Stimulated activated CD4-positive, alpha-beta T cell treated with anti-CD3 and anti-CD28 coated beads, Interleukin-2, amount 100 ng/mL, for 48 hours (primary cell): ENCODE measurements at places on chromosomes 16 and 17.
A peak's percentile ranks its signal among the peaks of the same experiment; 100 is the strongest.

DNA sequence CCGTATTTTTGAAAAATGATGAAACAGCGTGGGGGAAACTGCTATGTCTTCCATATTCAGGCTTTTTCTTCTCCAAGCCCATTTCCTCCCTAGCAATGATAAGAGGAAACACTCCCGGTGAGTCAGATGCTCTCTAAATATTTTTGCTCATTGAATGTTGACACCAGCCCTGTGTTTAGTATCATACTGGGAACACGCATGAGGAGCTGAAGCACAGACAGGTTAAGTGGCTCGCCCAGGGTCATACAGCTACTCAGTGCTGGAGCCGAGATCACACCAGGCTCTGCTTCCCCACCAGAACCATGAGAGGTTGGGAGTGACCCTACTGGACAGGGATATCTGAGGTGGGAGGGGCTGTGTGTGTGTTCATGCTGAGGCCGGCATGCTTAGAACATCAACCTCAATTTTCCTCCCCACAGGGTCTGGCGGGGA, 37.8 kb upstream of the ADGRG1 start:
- DNase-seq = no peak

DNA sequence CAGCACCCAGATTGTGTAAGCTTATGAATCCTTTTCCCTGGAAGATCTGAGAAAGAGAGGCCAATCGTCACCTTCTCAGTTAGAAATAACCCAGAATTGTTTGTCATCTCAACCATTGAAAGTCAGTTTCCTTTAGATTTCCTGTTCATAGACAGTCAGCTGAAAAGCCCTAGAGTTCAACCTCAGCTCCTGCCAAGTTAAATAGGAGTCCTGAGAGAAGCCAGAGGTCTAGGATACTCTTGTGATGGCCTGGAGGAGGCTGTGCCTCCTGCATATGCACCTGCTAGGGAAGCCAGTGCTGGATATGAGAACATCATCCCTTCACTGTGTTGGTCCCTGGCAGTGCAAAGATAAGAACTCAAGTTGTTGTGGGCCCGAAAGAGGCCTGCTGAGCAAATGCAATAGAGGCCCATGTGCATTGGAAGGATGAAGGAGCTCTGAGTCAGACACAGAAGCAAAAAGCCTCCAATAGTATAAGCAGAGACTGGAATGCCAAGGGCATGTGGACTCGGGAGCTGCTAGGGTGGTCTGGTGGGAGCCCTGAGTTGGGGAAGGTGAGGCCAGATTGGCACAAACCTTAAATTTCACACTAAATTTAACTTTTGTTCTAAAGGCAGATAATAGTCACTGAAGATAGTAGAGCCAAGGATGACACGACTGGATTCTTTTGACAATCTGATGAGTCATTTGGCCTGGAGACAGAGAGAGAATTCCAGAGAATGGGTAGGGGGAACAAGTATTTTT, 520.9 kb upstream of the CDH5 start:
- no peak for DNase-seq

DNA sequence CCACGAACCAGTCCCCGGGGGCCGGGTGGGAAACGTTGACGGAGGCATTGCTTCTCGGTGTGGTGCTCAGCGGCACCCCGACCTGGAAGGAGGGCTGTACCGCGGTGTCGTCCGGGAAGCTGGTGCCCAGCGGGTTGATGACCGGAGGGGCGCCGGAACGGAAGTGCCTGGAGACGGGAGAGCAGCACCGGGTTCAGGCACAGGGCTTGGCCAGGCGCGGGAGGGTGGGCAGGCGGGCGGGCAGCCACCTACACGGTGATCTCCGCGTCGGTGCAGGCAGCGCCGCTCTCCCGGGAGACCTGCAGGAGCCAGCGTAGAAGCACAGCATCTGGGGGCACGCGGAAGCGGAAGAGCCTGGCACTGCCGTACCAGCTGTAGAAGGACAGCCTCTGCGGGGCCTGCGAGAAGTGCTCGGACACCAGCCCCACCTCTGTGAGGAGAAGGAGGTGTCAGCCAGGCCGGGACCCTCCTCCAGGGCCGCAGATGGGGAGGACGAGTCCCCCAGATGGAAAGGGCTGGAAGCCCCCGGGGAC, 4.3 kb downstream of the PGAP6 start:
- no peak for DNase-seq

DNA sequence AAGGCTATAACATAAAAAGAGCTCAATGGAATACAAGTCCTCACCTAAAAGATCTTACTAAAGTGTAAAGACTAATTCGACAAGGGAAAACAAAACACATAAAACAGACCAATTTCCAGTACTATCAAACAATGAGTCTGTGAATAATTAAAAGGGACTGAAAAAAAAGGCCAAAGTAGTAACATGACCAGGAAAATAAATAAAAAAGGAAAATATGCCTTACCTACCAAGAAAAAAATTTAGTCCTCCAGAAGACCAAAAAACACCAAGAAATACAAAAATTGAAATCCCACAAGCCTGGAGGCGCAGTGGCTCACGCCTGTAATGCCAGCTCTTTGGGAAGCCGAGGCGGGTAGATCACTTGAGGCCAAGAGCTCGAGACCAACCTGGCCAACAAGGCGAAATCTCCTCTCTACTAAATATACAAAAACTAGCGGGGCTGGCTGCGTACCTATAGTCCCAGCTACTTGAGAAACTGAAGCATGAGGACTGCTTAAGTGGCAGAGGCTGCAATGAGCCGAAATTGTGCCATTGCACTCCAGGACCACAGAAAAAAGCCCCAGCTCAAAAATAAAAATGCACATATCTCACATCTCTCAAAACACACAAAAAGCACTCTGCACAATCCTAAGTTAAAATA, 60.8 kb downstream of the TEX14 start:
- peak; percentile 36 for DNase-seq

DNA sequence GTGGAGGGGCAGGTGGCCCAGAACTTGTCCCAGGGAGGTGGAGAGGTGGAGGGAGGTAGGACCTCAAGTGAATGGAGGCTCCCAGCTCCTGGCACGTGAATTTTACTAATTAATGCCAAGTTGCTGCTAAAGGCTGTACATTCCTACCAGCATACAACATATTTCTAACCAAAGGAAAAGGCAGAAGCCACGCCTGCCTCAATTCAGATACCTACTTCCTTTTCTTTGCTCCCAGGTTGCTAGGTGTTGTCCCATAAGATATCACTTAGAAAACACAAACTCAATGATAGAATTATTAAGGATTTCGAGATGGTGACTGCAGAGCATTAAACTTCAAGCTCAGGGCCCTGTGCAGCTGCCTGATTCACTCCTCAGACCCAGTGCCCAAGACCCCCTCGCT, 20.5 kb upstream of the SMPD3 start:
- no peak for DNase-seq

DNA sequence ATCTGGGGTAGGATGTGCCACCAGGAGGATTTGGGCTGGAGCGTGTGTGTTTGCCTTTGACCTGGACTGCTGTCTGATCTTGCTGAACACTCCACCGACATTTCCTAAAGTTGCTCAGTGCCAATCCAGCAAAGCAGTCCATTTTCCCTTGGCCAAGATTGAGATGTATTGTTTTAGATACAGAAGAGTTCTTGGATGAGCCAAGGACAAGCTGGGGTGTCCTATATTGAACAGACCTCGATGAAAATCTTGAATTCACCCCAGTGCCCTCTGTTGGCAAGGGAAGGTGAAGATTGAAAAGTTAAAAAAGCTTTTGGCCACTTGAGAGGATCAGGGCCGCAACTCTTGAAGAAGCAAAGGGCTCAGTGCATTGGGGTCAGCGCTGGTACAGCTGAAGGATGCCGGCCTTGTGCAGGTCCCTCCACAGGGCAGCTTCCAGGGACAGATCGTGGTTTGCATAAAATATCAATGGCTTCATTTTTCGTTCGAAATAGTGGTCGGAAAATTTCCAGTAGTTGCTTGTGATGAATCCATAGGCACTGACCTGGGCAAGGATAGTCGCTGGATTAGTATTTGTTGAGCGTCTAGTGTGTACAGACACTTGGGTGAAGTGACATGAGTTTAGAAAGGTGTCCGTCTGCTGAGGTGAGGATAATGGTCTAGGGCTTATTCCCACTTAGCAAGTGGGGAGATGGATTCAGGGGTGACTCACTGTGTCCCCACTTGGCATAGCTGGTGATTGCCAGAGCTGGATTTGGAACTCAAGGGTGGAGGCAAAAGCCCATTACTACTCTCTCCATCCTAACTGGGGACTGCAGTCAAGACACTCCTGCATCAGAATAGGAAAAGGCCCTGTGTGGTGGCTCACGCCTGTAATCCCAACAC, 19.7 kb downstream of the ST6GALNAC2 start:
- DNase-seq = no peak

DNA sequence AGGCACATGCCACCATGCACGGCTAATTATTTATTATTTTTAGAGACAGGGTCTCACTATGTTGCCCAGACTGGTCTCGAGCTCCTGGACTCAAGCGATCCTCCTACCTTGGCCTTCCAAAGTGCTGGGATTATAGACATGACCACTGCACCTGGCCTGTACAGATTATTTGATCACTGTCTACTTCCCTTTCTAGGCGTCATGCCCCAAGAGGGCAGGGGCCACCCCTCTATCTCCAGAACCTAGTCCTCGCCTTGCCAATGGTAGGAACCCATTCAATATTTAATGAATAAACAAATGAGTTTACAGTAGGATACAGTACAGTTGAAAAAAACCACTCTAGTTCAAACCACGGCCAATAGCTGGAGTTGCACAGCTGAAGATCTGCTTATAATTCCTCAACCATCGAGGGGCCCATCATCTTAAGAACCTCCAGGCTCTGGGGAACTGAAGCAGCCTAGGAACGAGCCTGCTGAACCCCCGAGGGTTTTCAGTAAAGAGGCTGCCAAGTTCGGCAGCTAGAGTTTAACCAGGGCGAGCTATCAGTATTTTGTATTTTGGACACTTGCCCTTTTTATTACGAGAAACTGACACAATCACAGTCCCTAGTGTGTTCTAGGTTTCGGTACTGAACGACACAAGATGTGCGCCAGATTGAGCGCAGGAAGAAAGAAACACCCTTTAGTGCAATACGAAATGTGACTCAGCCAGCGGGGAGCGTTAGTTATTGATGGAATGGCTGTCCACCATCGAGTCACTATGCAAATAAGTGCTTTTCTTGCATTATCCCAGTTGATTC, 14.6 kb downstream of the ADCY9 start:
- DNase-seq = no peak

DNA sequence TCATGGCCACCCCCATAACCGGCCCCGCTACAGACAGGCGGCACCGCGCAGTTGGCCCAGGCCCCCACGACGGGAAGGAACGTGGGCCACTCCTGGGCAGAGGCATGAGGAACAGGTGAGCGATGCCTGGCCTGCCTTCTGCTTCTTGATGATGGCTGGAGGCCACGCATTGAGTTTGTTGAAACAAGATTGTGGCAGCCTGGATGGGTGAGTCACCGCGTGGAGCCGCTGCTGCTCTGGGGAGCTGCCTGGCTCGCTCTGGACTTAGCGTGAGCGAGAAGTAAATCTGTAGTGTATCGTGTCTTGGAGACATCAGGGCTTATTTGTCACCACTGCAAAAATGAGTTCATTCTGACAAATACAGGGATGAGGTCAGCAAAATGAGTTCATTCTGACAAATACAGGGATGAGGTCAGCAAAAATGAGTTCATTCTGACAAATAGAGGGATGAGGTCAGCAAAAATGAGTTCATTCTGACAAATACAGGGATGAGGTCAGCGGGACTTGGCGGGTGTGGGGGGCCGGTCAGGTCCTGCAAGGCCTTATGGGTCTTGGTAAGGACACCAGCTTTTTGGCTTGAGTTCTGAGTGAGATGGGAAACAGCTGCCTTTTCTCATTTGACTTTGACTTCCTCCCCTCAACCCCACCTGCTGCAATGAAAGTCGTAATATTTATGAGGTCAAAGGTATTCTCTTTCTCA, 93.0 kb downstream of the SEC14L1 start:
- DNase-seq = peak; percentile 19

DNA sequence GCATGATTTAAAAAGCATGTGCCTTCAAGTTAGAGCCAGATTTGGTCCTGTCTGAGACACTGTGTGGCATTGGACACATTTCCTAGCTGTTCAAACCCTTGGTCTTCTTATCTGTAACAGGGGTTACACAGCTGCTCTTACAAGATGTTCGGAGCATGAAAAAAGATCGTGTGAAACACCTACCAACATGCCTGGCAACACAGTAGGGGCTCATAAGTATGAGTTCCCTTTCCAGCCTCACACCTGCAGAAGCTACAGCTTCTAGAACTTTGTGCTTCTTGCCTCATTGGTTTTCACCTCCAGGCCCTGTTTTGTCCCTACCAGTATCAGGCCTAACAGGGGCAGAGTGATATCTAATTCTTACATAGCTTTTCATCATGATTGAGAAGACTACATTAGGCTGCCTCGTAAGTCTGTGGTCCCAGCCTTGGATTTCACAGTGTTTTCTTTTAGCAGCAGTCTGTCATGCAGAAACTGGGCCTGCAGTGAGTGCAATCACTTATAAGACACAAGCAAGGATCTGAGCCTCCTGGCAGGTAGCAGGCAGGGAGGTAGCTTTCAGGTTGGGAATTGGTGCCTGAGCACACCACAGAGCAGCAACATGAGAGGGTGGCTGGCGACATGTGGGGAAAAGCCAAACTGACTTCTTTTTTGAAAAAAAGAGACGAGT, 78.8 kb downstream of the CCDC182 start:
- no peak for DNase-seq
